Stimulated activated CD4-positive, alpha-beta T cell treated with anti-CD3 and anti-CD28 coated beads, Interleukin-1b, Interleukin-23, amount 100 ng/mL, for 48 hours (primary cell): ENCODE measurements at places on chromosomes 4 and X.

DNA sequence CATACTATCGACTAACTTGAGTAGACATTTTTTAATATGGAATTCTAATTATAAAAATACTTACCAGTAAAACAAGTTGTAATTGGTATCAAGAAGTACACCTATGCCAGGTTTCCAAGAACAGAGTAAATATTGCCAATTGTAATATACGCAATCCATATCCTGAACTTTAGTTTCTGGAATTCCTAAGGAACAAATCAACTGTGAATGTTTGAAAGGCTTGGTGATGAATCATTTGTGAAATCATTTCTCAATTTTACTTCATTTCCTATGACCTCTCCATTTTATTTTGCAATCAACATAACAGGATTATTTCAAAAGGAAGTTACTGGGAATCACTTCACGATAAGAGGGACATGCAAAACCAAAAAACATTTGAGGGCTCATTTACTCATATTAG, 3.7 kb downstream of the IL13RA2 start:
- no peak for DNase-seq

GRCh38 chr4:57333684-57334083, 223.5 kb upstream of the IGFBP7 start:
- DNase-seq = no peak

DNA sequence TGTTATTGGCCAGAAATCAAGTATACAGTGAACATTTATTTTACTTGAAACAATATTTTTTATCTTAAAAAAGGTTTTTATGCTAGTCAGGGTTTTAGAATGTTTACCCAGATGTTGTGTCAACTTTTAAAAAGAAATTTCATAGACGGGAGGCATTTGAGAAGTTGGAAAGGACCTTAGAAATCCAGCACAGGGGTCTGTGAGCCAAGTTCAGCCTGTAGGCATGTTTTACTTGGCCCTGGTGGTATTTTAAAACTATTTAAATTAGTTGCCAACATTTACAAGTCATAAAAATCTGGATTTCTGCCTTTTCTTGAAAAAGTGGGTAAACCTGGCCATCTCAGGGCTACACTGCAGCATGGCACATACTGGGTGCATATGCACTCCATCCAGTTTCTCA, 25.5 kb upstream of the FHL1 start:
- no peak for DNase-seq

- no peak for DNase-seq
Measured at GRCh38 chr4:165580351-165580905, 201.6 kb downstream of the CPE start.
